GM12891 (cell line): ENCODE measurements at places on chromosomes 12 and 14.
A peak's percentile ranks its signal among the peaks of the same experiment; 100 is the strongest.

DNA sequence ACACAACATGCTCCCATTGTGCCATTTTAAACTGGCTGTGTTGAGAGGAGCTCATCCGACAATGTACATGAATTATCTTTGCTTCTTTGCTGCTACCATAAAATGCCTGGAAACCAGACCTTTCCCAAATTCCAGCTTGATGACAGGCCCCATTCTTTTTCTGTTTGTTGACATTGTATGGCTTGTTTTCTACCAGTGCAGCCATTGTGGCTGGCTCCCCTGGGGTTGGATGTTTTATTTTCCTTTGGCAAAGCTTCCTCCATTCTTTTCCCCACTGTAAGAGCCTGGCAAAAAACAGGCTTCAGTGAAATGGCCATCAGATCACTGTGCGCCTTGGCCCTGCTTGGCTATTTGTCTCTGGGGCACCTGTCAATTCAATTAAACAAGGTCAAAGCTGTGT, 532.5 kb downstream of the VRK1 start:
- DNase-seq: no peak

DNA sequence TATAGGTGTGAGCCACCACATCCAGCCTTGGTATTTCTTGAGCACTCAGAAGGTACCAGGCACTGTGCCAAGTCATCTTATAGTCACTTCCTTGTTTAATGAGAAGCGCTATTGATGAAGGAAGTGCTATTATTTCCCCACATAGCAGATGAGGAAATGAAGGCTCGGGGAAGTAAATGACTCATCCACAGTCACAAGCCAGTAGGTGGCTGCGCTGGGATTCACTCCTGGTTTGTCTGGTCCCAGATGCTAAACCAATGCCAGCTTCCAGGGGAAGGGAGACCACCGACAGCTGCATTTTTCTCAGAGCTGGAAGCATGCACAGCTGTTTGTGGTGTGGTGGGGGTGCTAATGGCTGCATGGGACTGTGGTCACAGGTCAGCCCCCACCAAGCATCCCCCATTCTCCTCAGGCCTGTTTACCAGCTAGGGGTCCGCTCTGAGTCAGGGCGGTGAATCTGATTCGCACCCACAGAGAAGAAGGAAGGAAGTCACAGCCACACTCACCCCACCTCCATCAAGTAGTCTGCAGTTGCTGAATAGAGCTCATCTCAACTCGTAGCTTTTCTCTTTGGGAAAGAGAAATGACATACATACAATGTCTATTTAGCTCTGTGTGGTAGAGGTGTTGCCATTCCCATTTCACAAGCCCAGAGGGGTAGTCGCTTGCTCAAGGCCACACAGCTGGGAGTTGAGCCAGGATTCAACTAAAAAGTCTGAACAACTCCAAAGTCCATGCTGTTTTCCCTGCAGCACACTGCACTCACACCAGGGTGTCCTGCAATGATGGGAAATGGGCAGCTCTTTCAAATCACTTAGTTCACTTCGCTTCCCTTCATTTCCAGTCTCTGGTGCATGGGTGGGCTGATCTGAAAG, 6.3 kb upstream of the LTBP2 start:
- no peak for DNase-seq

DNA sequence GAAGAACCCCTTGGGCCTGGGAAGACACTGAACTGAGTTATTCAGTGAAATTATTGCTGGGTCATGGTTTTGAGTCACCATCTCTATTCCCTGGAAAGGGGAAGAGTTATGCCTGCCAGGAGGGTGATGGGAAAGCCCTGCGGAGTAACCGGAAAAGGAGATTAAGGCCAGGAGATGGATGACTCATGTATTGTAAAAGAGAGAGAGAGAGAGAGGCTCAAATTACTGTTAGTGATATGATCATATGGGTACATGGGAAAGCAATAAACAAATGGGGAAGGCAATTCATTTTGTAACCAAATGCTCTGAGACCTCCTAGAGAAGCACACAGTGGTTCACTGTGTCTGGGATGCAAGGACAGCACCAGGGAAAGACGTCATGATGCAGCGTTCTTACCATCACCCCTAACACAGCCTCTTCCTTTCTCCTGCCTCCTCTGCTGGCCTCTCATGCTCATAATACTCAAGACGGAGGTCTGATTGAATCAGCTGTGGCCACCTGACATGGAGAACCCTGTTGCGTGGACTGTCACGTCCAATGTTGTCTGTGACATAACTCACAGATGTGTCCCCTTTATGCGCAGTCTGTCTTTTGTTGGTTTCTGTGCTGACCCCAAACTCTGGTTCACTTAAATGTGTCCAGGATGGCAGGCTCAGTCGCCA, 243.7 kb downstream of the TMEM132D start:
- no peak for DNase-seq

- no peak for DNase-seq
These were observed 95.6 kb downstream of the DERA start for GRCh38 chr12:16006752-16007151.

GRCh38 chr12:66446276-66446675, 144.0 kb downstream of the HELB start:
- no peak for DNase-seq

DNA sequence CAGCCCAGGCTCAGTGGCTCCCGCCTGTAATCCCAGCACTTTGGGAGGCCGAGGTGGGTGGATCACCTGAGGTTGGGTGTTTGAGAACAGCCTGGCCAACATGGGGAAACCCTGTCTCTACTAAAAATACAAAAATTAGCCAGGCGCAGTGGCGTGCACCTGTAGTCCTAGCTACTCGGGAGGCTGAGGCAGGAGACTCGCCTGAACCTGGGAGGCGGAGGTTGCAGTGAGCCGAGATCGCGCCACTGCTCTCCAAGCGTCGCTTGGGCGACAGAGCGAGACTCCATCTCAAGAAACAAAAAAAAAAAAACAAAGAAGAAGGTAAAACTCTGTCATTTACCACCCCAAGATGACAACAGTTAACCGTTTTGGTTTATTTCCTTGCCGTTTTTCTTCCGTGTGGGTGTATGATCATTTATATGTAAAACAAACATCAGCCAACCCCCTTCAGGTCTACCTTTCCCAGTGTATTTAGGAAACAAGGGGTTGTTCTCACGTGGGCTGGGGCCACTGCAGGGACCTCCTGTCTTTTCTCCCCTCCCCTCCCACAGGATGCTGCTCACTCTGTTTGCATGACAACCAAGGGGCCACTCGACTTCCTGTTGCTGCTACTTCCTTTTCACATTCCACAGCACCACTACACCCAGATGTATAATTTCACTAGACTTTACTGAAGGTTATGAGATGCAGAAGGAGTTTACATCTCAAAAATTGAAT, 13.6 kb downstream of the TTC9 start:
- DNase-seq: peak; percentile 39

DNA sequence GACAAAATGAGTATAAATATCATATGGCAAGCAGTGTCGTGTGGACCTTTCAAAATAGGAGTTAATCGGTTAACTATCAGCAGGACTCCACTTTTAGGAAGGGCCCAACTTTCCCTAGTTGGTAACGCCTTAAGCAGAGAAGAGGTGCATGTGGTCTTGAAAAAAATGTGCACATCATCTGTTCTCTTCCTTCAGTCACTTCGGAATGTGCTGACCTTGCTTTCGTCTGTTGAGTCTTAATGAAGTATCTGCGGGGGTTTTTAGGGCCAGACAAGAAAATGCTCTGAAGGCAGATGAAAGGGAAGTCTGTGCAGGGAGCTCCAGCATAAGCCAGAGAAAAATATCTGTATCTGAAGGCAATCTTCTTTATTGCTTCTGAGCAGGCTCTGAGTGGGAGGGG, 185.2 kb downstream of the AEBP2 start:
- DNase-seq: no peak

DNA sequence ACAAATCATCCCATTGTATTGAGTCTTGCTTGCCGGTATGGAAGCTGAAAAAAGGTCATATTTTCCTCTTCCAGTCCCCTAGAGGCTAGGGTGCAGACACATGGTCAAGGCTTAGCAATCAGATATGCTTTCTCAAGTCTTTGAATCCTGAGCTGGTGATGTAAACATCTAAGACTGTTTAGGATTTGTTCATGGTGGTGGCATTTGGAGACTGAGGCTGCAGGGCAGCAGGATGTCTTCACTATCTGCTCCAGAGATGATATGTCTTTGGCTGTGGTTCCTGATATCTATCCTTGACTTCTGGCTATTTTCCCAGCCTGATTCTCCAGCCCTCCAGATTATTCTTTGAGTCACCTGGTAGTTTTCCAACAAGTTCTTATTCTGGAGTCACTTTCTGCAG, 50.5 kb upstream of the DACT1 start:
- DNase-seq: no peak

- DNase-seq: no peak
These were observed 150.3 kb downstream of the FBXL14 start for GRCh38 chr12:1444142-1444516.

DNA sequence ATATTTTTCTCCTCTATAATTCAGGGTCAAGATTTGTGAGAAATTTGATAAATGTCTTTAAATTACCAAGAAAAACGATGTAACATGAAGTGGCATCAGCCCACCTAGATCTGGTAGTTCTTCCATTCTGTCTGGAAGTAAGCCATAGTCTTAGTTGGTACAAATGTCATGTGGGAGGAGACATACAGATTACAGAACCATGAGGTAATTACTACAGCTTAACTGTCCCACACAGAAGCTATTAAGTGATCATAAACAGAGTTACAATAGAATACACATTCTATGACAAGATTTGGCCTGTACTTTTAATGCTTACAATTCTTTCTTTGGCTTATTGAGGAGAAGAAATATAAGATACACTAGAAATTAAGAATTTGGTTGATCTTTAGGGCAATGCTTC, 13.7 kb upstream of the SIX1 start:
- no peak for DNase-seq

- DNase-seq: no peak
These were observed 472.8 kb upstream of the PRICKLE1 start for GRCh38 chr12:43062201-43062895.

DNA sequence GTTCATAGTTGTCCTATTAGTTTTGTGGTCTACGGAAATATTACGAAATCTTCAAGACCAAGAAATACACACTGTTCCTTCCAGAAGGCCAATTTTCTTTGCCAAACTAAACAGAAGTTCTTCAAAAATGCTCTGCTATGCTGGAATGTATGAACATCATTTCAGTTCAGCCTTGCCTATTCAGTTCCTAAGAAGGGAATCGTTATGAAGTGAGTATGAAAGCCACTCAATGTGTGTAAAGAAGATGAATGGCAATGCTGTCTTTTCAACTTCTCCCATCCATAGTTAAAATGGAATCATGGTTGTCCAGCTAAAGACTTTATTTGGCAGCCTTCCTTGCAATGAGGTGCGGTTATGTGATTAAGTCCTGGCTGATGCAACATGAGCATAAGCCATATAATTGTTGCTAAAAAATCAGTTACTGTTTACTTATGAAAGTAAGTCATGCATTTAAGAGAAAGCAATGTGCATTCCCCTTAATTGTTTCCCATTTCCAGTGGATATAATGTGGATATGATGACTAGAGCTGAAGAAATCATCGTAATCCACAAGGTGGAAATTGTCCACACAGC, 73.8 kb upstream of the PTPRR start:
- no peak for DNase-seq

DNA sequence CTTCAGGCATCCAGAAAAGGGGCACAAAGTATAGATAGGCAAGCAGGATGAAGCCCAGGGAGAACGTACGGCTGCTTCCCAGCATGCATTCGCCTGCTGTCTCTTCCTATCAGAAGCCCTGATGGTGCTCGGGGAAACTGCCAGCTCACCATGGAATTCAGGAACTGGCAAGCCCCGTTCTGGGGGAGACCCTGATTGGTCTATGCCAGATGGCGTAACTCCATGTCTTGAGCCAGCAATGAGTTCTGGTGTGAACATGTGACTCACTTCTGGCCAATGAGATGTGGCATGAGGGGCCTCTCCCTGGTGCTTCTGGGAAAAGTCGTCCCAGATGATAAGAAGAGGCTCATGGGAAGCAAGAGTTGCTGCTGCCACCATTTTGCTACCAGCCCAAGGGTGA, 270.8 kb downstream of the BCL11B start:
- no peak for DNase-seq

DNA sequence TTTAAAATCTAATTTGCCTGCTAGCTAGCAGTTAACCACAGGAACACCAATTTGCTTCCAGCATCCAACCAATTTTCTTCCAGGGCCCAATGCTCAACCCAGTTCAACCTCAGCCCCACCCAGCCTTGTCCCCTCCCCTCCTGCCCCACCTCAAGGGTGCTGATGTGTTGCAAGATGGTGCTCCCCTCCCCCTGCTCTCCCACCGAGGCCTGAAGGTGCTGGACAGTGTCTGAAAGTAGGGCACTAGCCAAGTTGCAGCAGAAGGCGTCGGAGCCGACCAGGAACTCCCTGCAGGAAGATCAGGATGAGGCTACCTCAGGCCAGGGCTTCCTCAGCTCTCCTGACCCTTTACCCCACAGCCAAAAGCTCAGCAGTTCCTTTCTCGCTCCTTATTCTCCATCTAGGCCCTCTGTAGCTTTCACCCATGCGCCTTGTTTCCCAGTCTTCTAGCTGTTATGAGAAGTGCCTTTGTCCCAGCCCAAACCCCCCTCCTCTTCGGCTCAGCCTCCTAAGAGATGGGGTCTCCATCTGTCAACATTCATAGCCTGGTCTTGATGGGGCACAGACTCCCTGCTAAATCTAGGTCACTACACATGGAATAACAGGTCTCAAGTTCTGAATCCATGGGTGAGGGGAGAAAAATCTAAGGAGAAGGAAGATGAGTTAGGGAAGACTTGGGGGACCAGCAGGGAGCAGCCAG, 3.6 kb downstream of the STAT6 start:
- no peak for DNase-seq

GRCh38 chr14:63727736-63728728, at the start of gene SGPP1:
TSS of gene SGPP1 (minus strand) at chr14:63728065. CDS start at chr14:63727944, 121 bp downstream.
- DNase-seq: peak; percentile 82

DNA sequence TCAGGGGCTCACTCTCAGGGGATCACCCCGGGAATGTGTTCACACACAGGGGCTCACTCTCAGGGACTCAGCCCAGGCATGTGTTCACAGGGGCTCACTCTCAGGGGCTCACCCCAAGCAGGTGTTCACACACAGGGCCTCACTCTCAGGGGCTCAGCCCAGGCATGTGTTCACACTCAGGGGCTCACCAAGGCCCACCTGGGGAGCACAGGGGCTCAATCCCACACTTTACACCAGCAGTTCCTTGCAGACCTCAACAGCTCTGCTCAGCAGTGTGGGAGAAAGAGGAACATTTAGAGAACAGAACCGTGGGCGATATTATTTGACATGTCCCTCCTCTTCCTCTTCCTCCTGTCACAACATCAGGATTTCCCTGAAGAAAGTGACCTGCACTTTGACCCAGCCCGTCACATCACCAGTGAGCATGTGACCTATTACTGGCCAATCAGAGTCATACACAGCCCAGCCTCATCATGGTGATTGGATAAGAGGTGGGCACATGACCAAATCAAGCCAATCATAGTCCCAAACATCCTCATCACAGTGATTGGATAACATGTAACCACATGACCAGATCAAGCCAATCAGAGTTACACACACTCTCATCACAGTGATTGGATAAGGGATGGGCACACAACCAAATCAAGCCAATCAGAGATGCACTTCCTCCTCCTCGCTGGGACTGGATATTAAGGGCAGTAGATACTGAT, 359.4 kb upstream of the SFSWAP start:
- no peak for DNase-seq

- DNase-seq: no peak
These were observed 44.7 kb upstream of the ATP23 start for GRCh38 chr12:57896434-57897201.

- DNase-seq: no peak
These were observed 218.0 kb downstream of the PPM1H start for GRCh38 chr12:62716866-62717525.

GRCh38 chr12:115973066-115973465, 304.4 kb downstream of the MED13L start:
- no peak for DNase-seq
